ENCODE measurements at places on chromosomes 1 and 21.

DNA sequence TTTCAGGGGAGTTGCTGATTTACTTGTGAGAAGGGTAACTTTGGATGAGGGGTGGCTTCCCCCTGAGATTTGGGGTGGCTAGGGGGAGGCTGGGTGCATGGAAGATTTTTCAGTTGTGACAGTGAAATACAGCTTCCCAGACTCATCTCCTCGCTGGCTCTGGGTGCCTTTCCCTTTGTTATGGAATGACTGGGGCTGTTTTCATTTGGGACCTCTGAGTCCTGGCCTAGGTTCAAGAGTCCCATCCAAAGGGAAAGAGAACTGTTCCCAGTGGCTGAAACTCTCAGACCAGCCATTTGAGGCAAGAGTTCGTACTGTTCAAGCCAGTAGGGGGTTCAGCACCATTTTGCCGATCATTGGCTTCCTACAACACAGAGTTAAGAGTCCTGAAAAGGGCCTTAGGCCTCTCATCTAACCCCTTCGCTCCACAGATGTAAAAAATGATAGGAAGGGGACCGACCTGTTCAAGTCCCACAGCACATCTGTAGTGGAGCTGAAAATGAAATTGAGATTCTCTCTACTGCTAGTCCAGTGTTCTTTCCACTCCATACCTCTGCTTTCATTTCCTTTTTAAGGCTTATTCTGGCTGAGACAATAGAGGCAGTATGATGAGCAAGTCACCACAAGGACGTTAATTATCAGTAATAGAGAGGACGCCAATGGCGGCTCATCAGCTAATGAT lies 958 bp downstream of the DDR2 start:
- DNase-seq, result no peak

DNA sequence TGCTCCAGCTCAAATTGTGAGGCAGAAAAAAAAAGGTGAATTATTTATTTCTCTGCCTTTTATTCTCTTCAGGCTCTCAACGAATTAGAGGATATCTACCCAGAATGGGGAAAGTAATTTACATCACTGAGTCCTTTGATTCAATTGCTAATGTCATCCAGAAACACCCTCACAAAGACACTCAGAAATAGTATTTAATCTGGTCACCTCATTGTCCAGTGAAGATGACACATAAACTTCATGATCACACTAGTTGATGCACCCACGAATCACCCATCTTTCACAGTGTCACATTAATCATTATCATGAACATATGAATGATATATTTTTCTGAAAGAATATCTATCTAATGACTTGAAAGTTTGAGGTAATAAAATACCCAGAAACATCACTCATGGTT lies 868.5 kb downstream of the BRINP3 start:
- no peak for DNase-seq

GRCh38 chr1:100862591-100862990 lies 32.1 kb downstream of the EXTL2 start:
- no peak for DNase-seq

- no peak for DNase-seq
These were observed 204.8 kb downstream of the SETD4 start for GRCh38 chr21:35855484-35855883.

DNA sequence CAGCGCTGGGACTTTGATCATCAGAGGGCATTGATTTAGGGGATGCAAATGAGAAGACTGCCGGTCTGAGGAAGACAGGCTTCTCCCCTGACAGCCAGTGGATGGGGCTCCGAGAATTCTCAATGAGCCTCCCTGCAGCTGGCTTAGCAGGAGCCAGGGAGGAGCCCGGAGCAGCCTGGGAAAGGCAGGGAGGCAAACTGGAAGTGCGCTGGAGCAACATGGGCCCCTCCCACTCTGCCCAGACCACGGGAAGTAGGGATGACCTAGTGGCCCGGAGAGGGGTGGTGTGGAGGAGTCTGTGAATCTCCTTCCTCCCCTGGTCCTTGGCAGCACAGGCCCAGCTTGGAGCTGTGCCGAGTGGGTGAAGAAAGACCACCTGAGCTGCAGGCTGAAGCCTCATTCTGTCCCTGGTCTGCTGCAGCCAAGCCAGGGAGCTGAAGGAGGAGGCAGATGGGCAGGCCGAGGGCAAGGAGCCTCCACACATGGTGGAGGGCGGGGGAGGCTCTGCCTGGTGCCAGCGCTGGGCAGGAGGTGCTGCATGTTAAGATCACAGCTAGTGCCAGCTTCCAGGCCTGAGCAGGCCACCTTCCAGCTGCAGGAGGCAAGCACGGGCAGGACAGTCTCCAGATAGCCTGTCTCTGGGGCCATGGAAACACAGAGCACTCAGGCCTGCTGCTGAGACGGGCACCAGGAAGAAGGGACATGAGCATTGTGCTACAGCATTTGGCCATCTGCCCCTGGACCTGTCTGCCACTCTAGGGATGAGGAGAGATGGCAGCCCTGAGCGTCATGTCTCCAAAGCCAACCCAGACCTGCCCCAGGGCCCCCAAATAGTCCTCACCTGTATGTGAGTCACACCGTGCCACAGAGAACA lies 12.2 kb upstream of the CLSTN1 start:
- no peak for DNase-seq

GRCh38 chr21:38619992-38620479 lies 121.8 kb upstream of the ERG start:
- DNase-seq, result no peak

GRCh38 chr1:168614235-168614634 lies 37.8 kb downstream of the XCL1 start:
- DNase-seq, result no peak

DNA sequence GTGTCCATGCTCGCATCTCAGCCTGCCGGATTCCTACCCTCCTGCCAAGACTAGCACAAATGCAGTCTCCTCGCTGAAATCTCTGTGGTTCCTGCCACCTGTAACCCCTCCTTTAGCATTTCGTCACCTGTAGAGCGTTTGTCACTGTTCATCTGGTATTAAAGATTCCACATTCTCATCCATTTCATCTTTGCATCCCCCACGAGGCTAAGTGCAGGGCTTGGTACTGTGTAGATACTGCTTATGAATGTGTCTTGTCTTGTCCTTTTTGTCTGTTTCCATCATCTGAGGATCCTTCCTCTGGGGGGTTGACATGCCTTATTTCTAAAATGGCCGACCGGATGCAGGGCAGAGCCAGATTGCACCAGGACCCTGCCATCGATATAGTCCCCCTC lies 53.7 kb upstream of the DNAJC6 start:
- no peak for DNase-seq

DNA sequence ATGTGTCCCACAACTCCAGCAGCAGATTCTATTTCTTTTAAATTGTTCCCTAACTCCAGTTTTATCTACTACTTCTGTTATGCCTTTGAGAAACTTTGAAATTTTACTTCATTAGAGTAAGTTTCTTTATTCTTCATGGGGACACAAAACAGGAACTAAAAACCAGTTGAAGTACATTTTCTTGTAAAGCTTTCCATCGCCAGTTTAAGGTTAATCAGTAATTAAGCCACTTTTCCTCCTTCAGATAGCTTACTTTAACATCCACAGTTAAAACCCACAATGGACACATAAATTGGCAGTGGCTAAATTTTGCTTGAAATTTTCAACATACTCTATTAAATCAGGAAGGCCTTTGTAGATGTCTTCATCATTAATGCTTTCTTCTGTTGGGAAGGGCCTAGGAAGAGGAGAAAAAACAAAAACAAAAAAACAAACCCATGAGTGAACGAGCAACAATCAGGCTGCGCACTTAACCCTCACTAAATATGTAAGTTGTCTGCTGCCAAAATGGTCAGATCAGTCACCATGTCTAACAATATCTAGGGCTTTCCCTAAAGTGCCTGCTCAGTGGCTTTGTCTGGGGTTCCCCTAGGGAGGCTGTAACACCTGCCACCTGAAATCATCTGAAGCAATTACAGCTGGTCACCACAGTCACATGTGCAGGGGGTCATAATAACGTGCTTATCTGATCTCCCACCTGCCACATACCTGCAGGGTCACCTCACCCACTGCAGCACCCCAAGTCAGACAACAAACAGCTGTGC lies 187.9 kb downstream of the VAV3 start:
- DNase-seq, result no peak

DNA sequence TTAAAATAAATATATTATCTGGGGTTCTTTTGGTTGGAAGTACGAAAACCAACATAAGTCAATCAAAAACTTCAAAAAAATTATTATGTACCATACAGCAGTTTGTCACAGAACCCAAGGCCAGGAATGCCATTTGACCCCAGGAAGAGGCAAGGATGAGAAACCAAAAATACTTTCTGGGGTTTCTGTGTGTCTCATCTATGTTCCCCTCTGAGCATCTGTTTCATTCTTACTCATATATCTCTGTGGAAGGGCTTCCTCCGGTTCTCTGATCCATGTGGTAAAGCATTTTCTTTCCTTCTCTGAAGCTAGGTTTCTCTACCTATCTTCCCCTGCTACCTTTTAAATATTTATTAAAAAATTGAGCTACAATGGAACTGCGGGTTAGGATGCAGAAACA lies 9.8 kb upstream of the FCRL1 start:
- no peak for DNase-seq

GRCh38 chr1:216183454-216183853 lies 239.8 kb downstream of the USH2A start:
- DNase-seq, result no peak

GRCh38 chr1:178500091-178500770 lies 3.5 kb upstream of the CLEC20A start:
- no peak for DNase-seq

GRCh38 chr1:66787641-66788040 lies 13.4 kb downstream of the INSL5 start:
- DNase-seq, result no peak

- DNase-seq, result no peak
These were observed 55.0 kb upstream of the SPATA6 start for GRCh38 chr1:48527051-48527450.

GRCh38 chr1:205936846-205937586 lies 6.2 kb downstream of the SLC26A9 start:
- DNase-seq, result no peak

GRCh38 chr1:160625725-160626498 lies 20.9 kb downstream of the SLAMF1 start:
- peak; percentile 78 for DNase-seq

- no peak for DNase-seq
These were observed 61.7 kb downstream of the ITSN1 start for GRCh38 chr21:33703750-33704606.

GRCh38 chr1:81458186-81458585 lies 342.5 kb upstream of the ADGRL2 start:
- no peak for DNase-seq

DNA sequence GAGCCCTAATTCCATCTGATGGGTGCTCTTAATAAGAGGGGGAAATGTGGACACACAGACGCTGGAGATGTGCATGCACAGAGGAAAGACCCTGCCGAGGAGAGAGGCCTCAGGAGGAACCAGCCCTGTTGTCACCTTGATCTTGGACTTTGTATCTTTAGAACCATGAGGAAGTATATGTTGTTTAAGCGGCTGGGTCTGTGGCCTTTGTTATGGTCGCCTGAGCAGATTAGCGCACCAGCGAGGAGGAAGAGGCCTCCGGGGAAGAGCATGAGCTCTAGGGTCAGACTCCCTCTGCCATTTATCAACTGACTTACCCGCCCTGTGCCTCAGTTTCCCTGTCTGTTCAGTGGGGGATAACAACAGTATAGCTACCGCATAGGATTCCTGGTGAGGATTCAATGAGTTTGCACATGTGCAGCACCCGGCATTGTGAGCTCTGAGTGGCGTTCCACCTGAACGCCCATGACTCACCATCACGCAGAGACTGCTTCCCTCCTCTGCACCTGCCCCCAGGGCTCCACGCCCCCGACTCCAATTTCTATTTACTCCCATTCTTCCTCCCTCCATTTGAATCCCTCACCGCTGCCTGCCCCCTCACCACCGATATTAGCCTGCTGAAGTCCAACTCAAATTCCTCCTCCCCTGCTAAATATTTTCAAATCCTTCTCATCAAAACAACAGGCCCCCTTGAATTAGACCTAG lies 67.2 kb downstream of the ATP5PO start:
- DNase-seq, result no peak

DNA sequence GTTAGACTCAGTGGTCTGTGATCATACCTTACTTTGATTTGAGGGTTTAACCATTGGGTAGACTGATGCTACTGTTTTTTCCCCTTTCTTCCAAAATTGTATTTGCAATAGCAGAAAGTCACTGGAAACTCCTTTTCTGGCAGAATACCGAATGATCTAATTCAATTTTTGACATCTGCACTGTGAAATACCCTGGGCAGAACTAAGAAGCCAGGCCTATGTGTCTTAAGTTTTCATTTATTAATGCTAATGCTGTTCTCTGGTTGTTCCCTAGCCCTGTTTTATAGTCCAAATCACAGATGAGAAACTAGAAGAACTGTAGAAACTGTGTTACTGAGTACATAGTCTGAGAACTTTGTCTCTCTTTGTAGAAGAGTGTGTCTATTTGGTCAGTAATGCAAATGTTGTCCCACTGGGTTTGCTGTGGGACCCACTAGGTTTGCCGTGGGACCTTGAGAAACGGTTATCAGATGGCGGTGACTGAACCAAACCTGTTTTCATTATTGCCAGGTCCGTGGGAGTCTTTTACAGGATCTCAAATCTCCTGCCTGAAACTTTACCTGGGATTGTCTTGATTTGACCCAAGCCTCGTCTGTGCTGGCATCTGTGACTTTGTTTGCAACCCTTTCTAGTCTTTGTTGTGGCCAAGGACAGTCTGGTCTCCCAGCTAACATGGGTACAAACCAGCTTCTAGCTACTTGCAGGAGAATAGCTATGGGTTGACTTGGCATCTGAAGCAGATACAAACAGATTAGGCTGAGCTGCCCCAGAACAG lies 41.4 kb downstream of the PEX14 start:
- no peak for DNase-seq

GRCh38 chr1:221598122-221598521 lies 143.8 kb downstream of the DUSP10 start:
- no peak for DNase-seq

Measured in T-helper 2 cell treated with Interferon-gamma antibody and Interleukin-4, amounts not matched to agents 5 μg/mL and 100 μg/mL, for 36 hours (primary cell).